ENCODE measurements at places on chromosomes 12 and 14.
A peak's percentile ranks its signal among the peaks of the same experiment; 100 is the strongest.

DNA sequence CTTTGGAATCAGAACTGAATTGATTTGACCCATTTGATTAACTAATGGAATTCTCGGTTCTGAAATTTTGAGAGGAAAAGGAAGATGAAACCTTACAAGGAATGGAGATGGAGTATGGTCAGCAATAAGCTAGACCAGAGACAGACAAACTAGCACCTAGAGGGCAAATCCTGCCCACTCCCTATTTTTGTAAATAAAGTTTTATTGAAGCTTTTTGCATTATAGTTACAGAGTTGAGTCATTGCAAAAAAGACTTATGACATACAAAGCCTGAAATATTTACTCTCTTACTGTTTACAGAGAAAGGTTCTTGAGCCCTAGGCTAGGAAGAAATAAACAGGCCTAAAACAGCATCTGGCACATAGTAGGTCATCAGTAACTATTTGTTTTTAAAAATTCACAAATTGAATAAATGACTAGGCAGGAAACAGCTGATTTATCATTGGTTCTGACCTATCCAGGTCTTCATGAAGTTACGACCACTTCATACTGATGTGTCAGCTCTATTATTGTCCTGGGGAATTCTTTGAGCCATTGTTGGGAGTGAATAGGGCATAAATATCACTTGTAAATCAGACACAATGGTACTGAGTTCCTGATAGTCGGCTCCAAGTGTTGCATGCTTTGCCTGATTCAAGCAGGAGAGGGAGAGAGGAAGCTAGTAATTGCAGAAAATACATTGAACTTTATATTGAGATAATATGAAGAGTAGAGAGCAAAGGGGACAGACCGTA is 14.6 kb upstream of the STAB2 start:
- DNase-seq, result no peak

DNA sequence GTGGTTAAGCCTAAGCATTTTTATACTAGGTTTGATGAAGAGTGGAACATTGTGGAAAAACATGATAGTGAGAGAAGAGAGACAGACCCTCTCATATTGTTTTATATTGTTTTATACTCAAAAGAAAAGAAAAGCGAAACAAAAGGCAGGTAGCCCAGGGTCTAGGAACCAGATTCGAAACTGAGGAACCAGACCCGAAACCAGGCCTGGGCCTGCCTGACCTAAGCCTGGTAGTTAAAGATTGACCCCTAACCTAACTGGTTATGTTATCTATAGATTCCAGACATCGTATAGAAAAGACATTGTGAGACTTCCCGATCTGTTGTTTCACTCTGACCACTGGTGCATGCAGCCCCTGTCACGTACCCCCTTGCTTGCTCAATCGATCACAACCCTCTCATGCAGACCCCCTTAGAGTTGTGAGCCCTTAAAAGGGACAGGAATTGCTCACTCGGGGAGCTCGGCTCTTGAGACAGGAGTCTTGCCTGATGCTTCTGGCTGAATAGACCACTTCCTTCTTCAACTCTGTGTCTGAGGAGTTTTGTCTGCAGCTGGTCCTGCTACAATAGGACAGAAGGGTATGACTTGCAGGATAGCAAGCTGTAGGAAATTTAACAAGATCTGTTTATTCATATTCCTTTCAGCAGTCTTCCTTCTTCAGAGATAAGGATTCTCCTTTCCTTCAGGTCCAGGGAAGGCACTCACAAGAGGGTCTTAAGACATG is 147.1 kb upstream of the PLEKHA5 start:
- no peak for DNase-seq

GRCh38 chr12:99151744-99152143 is 495.8 kb upstream of the GARIN6 start:
- DNase-seq, result no peak

GRCh38 chr14:96062010-96062409 is 22.8 kb downstream of the C14orf132 start:
- no peak for DNase-seq

DNA sequence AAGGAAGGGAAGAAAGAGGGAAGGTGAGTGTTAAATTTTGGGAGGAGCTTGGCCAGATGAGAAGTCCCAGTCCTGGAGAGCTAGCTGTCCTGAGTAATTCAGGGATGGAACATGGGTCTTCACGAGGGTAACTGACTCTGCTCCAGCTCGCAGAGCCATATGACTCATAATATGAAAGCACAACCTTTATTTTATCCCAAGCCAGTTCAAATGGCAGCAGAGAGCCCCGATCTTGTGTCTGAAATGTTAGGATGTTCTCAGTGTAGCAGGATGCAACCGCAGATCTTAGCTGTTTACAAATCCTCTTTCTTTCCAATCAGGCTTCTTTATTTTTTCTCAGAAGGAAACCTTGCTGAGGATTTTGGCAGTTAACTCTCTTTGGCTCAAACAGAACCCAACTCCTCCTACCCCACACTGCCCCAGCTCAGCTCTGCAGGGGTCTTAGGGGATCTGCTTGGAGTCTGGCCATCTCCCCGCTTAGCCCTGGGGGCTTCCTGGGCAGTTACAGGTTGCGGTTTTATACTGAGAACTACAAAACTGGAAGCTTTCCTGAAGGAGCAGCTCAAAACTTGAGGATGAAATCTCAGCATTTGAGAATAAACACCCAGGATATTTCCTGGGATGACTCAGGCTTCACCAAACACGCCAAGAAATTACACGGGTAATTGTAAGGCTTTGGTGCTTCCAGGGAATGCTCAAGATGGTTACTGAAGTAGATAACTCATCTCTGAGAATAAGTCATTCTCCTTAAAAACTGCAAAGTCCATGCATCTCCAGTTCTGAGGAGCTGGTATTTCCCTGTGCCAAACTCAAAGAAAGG is 92.5 kb downstream of the VCPKMT start:
- no peak for DNase-seq

DNA sequence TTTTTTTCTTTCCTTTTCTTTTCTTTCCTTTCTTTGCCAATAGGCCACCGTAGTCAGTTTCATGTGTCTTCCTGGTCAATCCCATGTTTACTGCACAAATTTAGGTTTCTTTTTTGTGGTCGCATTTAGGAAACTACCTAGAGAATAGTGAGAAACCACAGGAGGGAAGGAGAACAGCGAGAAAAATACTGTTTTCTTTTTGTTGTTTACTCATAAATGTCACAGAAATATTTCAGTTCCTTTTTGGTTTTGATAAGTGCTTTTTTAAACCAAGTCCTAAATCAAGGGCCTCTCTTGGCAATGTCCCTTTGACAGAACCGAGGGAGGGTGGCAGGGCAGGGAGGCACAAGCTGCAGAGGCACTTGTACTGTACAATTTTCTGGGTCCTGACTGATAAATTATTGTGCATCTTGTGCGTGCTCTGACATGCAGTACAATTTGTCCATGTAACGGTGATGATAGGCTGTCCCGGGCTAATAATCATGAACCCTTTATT is 326.1 kb downstream of the CACNA1C start:
- DNase-seq, result no peak

GRCh38 chr12:28024231-28024995 is 51.9 kb upstream of the PTHLH start:
- DNase-seq, result no peak

DNA sequence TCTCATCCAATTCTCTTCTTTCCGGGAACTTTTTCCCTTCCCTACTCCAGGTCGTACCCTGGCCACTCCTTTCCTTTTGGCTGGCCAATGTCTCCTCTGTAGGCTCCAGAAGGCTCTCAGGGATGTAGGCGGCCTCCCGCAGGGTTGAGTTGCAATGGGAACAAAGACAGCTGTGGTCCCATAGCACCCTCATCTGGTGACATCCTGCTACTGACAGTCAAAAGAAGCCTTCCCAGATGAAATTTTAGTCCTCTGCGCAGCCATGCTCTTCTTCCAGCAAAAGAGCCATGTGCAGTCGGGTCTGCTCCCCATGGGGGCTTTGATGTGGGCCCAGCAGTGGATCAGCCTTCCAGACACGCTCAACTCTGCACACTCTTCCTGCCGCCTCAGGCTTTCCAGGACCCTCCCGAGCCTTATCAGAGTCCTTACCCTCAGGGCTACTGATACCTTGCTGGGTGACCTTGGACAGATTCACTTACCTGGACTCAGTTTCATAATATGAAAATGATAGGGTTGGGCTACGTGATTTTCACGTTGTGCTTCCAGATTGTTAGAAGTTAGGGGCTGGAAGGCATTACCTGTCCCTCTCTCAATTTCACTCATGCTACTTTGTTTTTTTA is 5.5 kb upstream of the CELA1 start:
- DNase-seq, result peak; percentile 42

DNA sequence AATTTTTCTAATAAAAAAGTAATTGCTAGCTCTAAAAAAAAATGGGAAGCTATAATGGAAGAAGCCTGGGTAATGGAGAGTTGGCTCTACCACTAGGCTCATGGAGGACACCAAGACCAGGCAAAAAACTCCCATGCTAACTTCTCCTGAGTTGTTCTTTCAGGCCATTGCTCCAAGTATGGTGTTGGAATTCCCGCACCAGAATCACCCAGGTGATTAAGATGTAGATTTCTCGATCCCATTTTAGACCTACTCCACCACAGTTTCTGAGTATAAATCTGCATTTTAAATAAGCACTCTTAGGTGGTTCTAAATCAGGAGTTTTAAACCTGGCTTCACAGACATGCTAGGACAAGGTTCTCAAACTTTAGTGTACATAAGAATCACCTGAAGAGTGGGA is 221.0 kb downstream of the EMP1 start:
- DNase-seq, result no peak

DNA sequence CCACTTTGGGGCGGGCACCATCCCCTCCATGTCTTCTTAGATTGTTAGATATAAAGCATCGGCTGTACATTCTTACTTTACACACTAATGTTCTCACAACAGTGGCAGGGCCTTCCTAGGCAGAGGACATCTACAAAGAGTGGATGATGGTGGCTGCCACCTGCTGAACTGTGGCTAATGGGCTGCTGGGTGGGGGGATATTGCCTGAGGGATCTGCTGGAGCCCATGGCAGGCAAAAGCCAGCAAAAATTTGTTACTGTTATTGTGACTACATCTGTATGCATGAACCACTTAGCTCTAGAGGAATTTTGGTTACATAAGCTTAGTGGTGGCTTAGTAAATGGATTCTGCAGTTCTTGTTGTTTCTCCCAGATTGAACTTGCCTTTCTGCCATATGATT is 52.6 kb downstream of the DIP2B start:
- no peak for DNase-seq

DNA sequence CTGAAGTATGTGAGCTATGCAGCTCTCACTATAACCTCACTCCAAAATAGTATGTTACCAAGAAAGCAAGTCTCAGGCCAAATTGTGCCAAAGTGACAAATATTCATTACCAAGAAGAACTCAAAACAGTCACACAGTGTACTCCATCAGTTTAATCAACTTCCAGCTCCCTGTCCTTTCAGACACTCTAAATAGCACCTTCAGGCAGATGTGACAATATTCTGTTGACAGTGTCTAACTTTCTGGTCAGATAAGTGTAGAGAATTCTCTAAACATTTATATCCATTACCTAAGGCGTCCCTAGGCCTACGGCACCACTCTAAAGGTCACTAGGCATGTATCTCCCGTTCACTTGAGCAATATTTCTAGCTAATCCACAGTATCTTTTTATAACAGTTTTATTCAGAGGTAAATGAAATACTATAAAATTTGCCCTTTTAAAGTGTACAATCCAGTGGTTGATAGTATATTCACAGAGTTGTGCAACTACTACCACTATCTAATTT is 21.7 kb downstream of the CPNE8 start:
- DNase-seq, result no peak

- no peak for DNase-seq
Measured at GRCh38 chr14:94483729-94484275, 7.8 kb upstream of the SERPINA9 start.

GRCh38 chr14:26963711-26964110 is 365.9 kb upstream of the NOVA1 start:
- no peak for DNase-seq

GRCh38 chr12:65886996-65887395 is 62.7 kb downstream of the HMGA2 start:
- no peak for DNase-seq

GRCh38 chr14:62329427-62329826 is 567.2 kb downstream of the SNAPC1 start:
- DNase-seq, result no peak

DNA sequence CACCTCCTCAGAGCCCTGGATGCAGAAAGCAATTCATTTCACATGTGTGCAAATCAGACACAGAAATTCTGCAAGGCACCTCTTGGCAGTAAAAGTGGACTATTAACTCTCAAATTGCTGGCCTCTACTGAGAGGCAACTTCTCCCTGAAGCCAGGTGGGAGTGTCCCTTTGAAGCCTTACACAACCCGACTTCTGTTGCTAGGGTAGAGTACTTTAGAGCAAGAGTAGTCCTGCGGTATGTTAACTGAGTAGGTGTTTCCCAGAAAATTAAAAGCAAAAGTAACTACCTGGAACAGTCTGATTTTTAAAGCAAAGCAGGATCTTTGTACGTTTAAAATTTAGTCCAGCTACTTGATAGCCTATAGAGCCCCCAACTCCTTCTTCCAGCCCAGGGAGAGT is 483.4 kb downstream of the DIO2 start:
- DNase-seq, result no peak

GRCh38 chr12:78062786-78063185 is 232.1 kb downstream of the NAV3 start:
- no peak for DNase-seq

DNA sequence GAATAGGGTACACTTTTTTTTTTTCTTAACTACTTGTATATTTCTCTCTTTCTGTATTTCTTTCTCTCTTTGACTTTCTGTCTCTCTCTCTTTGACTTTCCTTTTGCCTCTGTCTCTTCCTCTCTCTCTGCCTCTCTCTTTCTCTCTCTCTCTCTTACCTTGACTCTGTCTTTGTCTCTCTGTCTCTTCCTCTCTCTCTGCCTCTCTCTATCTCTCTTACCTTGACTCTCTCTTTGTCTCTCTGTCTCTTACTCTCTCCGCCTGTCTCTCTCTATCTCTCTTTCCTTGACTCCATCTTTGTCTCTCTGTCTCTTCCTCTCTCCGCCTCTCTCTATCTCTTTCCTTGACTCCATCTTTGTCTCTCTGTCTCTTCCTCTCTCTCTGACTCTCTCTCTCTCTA is 62.4 kb upstream of the PRMT8 start:
- no peak for DNase-seq

DNA sequence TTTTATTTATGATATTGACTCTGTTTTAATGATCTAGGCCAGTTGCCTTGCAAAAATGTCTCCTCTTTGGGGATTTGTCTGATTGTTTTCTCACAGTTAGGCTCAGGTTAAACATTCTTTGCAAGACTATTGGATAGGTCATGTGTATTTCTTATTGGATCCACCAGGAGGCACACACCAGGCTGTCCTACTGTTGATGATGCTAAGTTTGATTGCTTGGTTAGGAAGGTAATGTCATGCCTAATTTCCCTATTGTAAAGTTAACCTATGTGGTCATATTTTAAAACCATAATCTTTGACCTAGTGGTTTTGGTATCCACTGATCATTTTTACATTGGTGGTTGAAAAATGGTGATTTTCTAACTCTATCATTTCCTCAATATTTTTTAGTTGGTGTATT is 137.1 kb downstream of the BRMS1L start:
- DNase-seq, result no peak

Measured in stimulated activated CD4-positive, alpha-beta T cell treated with anti-CD3 and anti-CD28 coated beads, Interleukin-2, amount 100 ng/mL, for 24 hours (primary cell).